Right ventricle myocardium inferior (tissue), 1 donor: ENCODE measurements at places on chromosomes 4 and X.

GRCh38 chr4:79653871-79654270 is 245.8 kb upstream of the GK2 start:
- DNase-seq, result no peak

GRCh38 chr4:169770416-169770815 is 12.7 kb upstream of the HPF1 start:
- DNase-seq, result no peak

GRCh38 chr4:84547211-84547610 is 35.7 kb upstream of the CDS1 start:
- no peak for DNase-seq

DNA sequence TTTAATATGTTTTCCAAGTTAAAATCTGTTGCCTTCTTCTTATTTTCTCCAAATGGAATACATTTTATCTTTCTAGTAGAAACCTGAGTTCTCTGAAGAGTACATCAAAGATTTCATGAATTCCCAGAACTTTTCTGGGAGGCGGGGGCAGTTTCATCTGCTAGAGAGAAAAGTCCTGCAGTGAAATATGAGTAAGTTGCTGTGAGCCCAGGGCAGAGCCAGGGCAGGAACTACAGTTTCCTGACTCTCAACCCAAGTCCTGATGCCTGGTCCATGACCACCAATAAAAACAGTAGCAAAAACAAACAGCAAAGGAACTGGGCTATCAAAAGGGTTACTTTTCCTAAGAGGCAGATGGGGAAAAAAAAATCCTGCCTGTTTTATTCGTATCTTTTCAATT is 239.4 kb upstream of the CTSO start:
- no peak for DNase-seq

GRCh38 chrX:75603833-75604232 is 81.0 kb upstream of the ZDHHC15 start:
- no peak for DNase-seq

- no peak for DNase-seq
These were observed 547.7 kb upstream of the DIPK2B start for GRCh38 chrX:45748369-45748774.

GRCh38 chr4:46878641-46879040 is 30.4 kb downstream of the COX7B2 start:
- no peak for DNase-seq

- no peak for DNase-seq
These were observed 1.1 kb downstream of the PHOX2B start for GRCh38 chr4:41747230-41748055.

- DNase-seq, result no peak
These were observed 54.4 kb upstream of the KLF3 start for GRCh38 chr4:38609614-38610013.

GRCh38 chr4:121877041-121877773 is 6.9 kb upstream of the BBS7 start:
- no peak for DNase-seq

- no peak for DNase-seq
These were observed 694.2 kb upstream of the TENM3 start for GRCh38 chr4:181548873-181549575.
